ENCODE measurements at places on chromosomes 6 and 20. TPM values are rescaled to one million over a fixed set of nuclear protein-coding genes. Genes with fewer than 3 reads are reported as not detected.

The SLC17A4 gene
- not detected for total RNA-seq

GRCh38 chr20:51172558-51173428 is 149.9 kb upstream of the KCNG1 start:
- DNase-seq, result no peak

The RBBP8NL gene
- total RNA-seq, result not detected

The HRH3 gene
- not detected for total RNA-seq

DNA sequence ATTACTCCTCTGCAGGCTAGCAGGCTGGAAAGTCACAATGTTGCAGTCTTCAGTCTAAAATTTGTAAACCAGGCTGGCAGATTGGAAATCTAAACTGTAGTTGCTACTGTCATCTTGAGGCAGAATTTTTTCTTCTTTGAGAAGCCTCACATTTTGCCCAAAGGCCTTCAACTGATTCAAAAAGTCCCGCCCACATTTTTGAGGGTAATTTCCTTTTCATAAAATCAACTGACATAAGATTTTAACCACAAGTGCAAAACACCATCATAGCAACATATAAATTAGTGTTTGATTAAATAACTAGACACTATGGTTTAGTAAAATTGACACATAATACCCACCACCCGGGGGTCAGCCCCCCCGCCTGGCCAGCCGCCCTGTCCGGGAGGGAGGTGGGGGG is 28.4 kb downstream of the HLA-C start:
- DNase-seq, result no peak

- DNase-seq, result no peak
Measured at GRCh38 chr6:108029226-108029921, 45.2 kb downstream of the OSTM1 start.

The STMND1 gene
- not detected for total RNA-seq

The APCDD1L gene
- 1.7 TPM for total RNA-seq

The TREML1 gene
- total RNA-seq, result not detected

DNA sequence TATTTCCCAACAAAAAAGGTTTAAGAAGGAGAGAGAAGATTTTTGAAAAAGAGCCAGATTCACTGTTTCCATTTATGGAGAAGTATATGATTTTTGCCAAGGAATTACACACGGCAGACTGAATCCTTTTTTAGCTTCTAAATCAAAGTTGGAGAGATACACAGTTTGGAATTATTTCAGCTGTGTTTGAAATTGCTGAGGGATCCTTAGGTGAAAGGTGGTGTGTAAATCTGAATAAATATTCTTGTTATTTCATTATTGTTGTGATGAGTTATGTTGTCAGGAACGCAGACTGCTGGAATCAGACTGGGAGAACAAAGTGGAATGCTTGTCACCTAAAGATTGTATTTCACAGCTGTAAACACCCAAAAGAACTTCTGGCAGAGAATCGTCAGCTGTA is 168.5 kb upstream of the AKIRIN2 start:
- DNase-seq, result no peak

- no peak for DNase-seq
Measured at GRCh38 chr6:32565511-32565910, 24.1 kb downstream of the HLA-DRB1 start.

DNA sequence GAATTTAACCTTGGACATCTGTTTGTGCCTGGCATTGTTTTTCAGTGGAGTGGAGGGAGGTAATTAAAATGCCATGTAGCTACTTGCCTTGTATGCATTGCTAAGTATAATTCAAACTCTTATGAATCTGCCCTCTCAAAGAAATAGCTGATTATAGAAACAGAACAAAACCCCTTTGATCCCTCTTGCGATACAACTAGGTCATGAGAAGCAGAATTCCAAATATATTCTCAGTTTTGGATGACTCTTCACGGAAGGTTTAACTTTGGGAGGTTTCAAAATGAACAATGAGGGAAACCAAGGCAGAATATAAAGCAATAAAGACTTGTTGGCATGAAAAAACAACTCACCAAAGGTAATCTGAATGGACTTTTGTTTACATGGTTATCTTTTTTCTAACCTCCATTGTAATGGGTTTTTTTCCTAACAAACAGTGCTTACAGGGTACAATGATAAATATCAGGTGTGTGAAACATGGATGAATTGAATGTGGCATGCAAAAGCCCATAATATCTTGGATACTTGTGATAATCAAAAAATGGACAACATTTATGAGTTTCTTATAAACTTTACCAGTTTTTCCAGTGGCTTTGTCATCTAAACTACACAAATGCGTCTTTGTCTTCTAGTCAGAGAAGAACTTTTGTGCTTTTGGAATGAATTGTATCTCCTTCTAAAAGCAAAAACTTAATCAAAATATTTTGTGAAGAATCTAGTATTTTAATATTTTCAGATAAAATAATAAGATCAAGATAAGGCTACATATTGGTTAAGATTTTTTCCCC is 15.7 kb upstream of the HEY2 start:
- DNase-seq, result no peak

DNA sequence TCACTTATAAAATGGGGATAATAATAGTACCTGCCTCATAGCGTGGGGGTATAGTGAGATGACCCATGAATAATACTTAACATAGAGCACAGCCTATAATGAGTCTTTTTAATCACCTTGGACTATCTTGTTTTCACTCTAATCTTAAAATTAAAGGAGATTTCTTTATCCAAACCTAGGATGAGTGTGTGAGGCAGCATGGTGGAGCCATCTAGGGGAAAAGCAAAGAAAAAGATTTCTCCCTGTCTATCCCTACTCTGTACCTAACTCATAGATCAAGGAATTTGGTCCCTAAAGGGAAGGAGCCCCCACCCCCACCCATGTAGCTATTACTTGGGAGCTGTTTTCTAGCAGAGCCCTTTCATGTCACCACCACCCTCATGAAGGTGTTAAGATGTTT is 45.2 kb upstream of the PAK5 start:
- DNase-seq, result no peak

GRCh38 chr6:110858016-110858415 is 16.6 kb upstream of the AMD1 start:
- DNase-seq, result no peak

DNA sequence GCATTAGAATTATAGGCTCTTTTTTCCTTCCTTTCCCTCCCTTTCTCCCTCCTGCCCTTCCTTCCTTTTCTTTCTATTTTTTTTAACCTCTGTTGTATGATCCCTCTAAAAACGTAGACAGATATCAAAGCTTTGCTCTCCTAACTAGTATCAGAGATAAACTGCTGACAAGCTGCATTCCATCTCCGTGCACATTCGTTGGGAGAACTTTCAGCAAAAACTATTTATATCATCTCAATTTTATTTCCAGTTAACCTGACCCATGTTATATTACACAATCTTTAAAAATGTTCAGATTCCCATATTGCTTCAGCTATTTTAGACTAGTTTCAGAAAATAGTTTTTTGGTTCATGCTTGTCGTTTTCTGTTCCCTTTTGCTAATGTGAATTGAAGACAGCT is 47.3 kb downstream of the RNF217 start:
- DNase-seq, result no peak

GRCh38 chr6:41502917-41503671 is 43.1 kb upstream of the FOXP4 start:
- DNase-seq, result no peak

- no peak for DNase-seq
Measured at GRCh38 chr6:41900861-41901260, 5.7 kb upstream of the USP49 start.

DNA sequence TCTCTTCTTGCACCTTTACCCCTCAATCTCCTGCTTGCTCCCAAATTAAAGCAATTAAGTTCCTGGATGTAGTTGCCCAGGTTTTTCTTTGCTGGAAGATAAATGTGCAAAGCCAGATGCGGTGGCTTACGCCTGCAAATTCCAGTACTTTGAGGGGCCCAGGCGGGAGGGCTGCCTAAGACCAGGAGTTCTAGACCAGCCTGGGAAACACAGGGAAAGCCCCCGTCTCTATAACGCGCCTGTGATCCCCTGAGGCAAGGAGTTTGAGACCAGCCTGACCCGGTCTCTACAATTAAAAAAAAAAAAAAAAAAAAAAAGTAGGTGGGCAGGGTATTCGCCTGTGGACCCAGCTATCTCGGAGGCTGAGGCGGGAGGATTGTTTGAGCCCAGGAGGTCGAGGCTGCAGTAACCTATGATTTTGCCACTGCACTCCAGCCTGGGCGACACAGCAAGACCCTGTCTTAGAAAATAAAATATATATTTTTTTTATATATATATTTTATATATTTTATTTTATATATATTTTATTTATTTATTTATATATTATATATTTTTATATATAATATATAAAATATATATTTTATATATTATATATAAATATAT is 461 bp upstream of the DCDC2 start:
- no peak for DNase-seq

The GRIK2 gene
- 1.7 TPM for total RNA-seq

The RIMS1 gene
- 35.4 TPM for total RNA-seq

DNA sequence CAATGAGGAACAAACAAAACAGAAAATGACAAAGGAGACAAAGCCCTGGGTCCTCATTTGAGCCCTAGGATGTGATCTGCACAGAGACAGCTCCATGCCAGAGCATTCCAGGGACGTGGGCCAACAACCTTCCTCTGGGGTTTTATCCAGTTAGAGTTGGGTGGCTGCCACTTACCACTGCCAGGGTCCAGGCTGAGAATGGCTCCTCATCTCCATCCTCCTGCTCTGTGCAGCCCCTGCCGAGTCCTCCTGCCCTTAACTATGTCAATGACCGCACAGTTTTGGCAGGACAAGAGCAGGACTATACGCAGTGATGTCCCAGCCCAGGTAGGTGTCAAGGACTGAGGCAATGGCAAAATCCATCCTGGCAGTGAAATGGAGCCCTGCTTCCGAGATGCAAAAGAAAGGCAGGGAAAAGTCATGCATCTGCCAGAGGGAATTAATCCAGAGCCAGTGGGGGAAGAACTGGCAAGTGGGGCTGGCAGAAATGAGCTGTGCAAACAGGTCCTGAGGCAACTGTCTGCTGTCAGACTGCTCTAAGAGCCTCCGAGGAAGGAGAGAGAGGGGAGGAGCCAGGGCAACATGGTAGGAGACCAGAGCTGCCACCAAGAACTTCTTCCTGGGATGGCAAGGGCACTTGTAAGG is 449.4 kb downstream of the PTPRT start:
- no peak for DNase-seq

The PLA2G7 gene
- total RNA-seq, result 0.26 TPM

- no peak for DNase-seq
Measured at GRCh38 chr6:63346217-63346835, 26.5 kb upstream of the LGSN start.

DNA sequence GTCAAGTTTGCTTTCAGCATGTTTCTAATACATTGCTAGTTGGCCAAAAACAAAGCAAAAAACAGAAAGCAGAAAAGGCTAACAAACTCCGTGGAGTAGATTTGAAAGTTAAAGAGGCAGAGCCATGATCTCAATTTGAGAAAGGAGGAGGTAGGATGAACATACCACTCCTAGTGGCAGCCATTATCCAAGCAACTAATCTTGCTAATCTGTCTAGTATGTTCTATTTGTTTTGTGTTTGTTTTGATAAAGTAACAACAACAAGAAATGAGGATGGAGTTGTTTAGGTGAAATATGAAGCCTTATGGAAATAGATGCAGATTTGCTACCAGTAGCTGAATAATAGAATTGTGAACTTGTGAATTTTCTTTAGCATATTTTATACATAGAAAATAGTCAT is 295.5 kb upstream of the PRDM1 start:
- DNase-seq, result no peak

The LCA5 gene
- total RNA-seq, result 11.5 TPM

The NKX2-4 gene
- not detected for total RNA-seq

DNA sequence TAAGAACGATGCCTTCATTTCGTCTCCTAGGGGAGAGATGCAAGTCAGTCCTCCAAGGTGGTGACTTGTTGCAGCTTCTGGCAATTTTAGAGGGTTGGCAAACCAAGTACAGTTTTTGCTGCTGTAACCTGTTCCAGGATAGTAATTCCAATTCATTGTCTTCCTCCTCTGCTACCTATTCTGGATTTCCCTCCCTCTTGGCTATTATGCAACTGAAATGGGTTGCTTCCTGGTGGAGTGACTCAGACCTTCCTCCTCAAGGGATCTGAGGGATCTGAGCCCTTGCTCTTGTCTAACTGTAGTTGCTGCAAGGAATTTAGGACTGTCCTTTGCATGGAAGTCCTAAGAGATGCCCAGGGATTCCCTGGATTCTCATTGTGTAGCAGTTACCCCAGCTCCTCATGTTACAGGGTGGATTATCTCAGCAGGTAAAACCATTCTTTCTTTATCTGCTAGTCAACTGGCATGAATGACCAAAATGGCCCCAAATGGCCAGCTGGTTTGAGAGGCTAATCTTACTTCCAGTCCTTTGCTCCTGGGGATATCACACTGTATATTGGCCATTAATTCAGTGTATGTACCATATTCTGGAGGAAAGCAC is 17.6 kb upstream of the ELMO2 start:
- peak; percentile 60 for DNase-seq

The KIF6 gene
- 1.0 TPM for total RNA-seq

The SLC17A2 gene
- total RNA-seq, result not detected

The SIM1 gene
- total RNA-seq, result not detected

- no peak for DNase-seq
Measured at GRCh38 chr6:41646026-41646795, 7.9 kb downstream of the MDFI start.

The ID4 gene
- total RNA-seq, result 158 TPM

DNA sequence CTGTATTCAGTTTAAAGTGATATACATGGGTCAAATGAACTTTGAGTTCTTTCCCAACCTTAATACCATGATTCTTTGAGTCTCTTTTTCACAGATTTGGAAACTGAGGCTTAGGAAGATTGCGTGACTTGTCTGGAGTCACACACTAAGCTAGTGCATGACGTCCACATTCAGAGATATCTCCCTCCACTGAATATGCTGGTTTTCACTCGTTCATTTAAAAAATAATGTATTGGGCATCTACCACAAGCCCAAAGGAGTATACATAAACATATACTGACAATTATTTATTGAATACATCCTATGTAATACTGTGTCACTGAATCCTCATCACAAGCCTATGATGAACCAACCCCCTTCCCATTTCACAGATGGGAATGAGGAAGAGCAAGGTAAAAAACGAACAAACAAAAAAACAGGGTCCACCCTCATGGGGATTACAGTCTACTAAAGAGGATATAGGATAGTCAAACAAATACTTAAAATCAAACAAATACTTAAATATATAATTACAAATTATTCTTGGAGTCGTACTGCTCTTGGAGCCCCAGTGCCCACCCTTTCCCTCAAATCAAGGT is 611 bp upstream of the TM9SF4 start:
- no peak for DNase-seq

The TGM3 gene
- total RNA-seq, result not detected

The DEFB126 gene
- not detected for total RNA-seq

- no peak for DNase-seq
Measured at GRCh38 chr6:18368277-18369105, 18.7 kb upstream of the RNF144B start.

All from esophagus muscularis mucosa (tissue), 4 donors.